Hepatocyte (in vitro differentiated cells): ENCODE measurements at places on chromosomes 1 and 21.

DNA sequence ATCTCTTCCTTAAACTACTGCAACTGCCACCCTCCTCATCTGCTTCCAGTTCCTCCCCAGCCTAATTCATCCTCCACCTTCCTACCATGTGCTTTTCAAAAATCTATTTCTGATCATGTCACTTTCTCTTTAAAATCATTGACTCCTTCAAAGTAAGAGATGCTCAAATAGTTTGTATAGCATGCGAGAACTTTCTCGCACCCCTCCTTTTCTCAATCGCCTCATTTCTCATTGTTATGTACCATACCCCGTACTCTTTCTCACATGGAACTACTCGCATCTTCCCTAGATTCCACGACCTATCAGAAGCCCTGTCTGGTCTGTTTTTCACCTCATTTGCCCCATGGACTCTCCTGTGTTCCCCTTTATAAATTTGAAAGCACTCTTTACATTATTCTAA is 238.2 kb downstream of the NRIP1 start:
- no peak for DNase-seq

GRCh38 chr1:226201029-226201593 is 14.6 kb upstream of the ACBD3 start:
- DNase-seq = no peak

- no peak for DNase-seq
Observed at GRCh38 chr21:34593954-34594531, 20.9 kb downstream of the RCAN1 start.

DNA sequence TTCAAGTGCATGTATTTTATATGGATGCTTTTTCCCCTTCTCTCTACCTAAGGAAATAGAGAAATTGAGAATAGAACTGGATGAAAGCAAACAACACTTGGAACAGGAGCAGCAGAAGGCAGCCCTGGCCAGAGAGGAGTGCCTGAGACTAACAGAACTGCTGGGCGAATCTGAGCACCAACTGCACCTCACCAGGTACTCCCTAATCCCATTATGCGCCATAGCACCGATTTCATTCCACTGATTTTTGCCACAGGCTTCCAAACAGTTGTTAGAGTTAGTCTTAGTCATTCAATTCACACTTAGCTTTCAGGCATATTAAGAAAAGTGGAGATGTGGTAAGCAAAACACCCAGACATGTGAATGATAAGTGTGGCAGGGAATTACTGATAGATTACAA is 122.8 kb downstream of the SDCCAG8 start:
- DNase-seq = no peak

DNA sequence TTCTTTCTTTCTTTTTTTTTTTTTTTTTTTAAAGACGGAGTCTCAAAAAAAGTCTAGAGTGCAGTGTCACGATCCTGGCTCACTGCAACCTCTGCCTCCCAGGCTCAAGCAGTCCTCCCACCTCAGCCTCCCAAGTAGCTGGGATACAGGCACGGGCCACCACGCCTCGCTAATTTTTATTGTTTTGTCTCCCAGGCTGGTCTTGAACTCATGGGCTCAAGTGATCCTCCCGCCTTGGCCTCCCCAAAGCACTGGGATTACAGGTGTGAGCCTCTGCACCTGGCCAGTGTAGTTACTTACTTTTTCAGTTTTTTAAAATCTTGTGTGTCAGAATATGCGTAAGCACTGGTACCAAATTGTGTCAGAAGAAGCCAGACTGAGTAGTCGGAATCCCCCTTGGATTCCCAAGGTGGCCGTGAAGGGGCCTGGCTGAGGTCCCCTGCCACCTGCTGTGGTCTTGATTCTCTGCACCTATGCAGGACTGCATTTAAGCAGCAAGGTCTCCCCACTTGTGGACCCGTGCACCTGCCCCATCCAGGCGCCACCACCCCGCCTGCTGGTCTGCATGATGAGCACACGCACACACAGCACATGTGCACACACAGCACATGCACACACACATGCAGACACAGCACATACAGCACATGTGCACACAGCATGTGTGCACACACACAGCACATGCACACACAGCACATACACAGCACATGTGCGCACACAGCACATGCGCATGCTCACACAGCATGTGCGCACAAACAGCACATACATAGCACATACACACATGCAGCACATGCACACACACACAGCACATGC is 47.5 kb downstream of the PCNT start:
- DNase-seq = no peak

DNA sequence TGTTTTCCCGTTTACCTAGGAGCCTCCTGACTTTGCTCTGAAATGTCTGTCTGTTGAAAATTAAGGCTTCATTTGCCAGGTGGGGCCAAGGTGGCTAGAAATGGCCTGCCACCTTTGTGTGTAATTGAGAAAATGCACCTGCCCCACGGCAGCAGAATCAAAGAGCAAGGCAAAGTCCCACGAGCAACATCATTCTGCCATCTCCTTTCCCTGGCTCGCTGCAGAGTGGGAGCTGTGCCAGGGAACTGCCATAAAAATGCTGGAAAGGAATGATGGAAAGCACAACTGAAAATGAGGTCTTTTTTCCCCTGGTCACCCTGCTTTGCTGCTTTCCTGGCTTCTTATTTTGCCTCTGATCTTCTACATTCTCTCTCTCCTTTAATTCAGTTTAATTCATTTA is 5.5 kb upstream of the OLFML2B start:
- DNase-seq = no peak

GRCh38 chr1:42266253-42267135 is 68.5 kb downstream of the FOXJ3 start:
- DNase-seq = no peak

- DNase-seq = no peak
Observed at GRCh38 chr1:208216062-208216461, 28.1 kb downstream of the PLXNA2 start.

GRCh38 chr1:234586304-234586703 is 23.7 kb downstream of the IRF2BP2 start:
- DNase-seq = no peak

DNA sequence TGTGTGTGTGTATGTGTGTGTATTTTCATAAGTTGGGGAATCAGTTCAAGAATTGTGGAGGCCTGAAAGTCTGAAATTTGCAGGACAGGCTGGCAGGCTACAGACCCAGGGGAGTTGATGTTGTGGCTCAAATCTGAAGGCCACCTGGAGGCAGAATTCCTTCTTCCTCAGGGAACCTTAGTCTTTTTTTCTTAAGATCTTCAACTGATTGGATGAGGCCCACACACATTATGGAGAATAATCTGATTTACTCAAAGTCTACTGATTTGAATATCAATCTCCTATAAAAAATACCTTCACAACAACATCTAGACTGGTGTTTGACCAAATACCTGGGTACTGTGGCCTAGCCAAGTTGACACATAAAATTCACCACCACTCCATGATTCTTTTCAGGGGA is 61.8 kb downstream of the MT1HL1 start:
- no peak for DNase-seq

DNA sequence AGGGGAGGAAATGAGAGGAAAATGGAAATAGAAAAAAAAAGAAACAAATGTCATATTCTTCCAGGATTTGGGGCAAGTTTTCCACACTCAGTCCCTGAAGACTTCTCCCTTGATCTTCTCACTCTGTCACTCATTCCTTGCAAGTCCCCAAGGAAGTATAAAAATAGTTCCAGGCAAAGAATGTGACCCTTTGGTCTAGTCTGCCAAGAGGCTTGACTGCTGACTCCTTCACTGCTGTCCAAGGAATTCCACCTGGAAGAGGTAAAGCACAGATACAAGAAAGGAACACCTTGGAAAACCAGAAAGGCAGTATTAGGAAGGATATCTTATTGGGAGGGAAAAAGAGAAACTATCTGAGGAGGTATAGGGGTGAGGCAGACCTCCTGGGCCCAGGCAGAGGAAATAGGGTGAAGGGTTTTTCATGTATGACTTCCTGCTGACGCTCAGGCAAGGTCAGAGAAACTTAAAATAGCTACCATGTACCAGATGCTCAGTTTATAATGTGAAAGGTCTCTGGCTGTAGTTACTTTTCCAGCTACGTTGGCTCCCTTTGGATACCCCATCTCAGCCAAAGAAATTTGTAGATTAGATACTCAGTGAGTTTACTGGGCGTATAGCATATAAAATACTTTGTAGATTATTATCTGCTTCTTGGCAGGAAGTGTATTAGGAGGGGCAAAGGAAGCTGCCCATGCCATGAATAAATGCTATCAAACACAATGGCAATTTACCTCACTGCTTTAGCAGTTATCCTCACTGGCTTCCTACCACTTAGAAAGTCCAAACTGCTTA is 2.0 kb upstream of the GJA5 start:
- DNase-seq = no peak

DNA sequence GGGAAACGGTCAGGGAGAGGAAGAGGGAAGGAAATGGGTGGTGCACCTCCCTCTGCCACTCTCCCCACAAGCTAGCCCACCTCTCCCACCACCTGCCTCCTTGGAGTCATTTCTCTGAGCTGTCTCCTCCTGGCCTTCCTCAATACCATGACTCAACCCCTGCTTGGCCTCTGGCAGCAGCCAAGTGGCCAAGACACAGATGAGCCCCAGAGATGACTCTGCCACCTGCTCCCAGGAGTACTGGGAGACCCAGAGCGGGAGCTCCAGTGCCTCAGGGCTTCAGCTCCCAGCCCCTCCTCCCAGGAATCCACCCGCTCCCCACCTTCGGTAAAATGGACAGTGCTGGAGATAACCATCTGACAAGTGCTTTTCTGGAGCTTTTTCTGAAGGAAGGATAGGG is 2.6 kb downstream of the S100A16 start:
- no peak for DNase-seq

- DNase-seq = peak; percentile 78
Observed at GRCh38 chr1:154998818-154999570, 3.6 kb upstream of the ZBTB7B start.

DNA sequence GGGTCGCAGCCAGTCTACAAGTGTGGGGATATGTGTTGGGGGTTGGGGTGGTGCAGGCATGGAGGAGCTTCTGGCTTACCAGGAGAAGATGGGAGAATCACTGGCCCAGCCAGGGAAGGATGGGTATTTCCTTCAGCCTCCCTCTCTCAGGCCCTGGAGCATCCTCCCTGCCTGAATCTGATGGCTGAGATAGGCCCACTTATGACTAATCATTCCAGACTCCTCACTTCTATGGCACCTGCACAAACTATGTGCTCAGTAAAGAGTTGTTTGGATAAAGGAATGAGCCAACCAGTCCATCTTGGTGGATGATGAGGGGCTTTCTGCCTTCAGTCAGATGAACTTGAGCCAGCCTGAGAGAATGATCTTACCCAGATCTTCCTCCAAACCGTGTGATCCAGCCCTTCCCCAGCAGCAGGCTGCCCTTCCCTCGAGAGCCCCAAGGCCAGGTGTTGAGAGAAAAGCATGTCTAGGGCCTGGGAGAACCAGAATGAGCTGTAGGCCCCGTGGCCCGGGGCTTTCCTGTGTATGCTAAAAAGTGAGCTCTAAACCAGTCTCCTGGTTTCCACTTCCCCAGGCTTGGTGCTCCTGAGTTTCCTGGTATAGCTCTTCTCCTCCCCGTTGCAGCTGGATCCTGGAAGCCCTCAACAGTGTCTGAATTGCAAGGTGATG is 1.3 kb downstream of the GPA33 start:
- no peak for DNase-seq

GRCh38 chr1:206456577-206457370 is 13.5 kb upstream of the IKBKE start:
- DNase-seq = no peak

GRCh38 chr1:227763246-227764018 is 28.2 kb downstream of the SNAP47 start:
- DNase-seq = no peak

DNA sequence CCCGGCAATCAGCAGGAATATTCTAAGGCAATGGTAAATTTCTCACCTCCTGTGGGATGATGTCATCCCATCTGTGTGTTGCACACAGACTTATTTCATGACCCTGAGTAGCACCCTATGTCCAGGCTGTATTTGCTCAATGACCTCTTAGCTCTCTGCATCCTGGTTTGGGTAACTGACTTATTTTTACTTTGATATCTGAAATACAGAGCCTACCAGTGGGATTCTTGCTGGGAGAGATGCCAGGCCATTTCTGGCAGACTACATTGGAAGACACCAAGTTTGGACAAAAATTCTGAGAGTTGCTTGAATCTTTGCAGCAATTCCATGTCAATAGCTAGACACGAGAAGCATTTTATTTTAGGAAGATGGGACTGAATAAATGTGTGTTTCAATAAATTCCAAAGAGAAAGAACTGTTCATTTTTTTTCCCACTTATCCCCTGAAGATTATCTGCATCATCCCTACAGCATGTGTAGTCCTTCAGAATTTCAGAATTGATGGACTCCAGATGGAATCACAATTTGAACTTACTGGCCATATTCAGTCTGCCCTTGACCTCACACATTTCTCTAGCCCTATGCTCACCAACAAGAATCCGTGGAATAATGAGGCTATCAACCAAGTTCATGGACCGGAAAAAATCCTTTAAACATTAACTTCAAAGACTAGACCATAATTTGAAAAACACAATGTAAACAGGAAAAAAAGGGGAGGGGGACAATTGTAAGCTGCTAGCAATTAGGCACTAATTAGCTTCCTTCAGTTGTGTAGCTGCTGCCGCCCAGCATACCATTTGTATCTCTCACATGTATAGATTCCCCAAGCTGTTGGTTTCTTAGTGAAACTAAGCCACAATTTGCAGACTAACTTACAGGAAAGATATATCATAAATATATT is 226.5 kb downstream of the HMCN1 start:
- DNase-seq = no peak

GRCh38 chr1:81428998-81429397 is 371.7 kb upstream of the ADGRL2 start:
- DNase-seq = no peak

- DNase-seq = no peak
Observed at GRCh38 chr1:167905182-167905581, 8.8 kb downstream of the ADCY10 start.
